Activated B cell treated with CpG ODN at 0.5 μM for 24 hours (primary cell): ENCODE measurements at places on chromosomes 12 and 14.

- no peak for DNase-seq
These were observed 881 bp downstream of the PYGL start for GRCh38 chr14:50943261-50943942.

DNA sequence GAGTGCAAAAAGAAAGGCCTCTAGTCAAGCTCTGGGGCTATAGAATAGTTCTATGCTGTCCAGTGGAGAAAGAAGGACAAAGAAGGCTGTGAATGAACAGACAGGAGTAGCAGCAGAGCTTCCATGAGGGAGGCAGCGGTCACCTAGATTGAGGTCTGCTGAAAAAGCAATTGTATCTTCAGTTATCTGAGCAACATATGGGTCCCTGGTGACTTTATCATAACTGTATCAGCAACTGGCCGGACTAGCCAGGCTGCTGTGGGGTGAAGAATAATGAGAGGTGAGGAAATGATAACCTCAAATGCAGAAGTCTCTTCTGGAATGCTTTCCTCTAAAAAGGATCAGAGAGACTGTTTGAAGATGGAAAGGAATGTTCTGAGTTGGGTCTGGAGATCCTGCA, 971.3 kb upstream of the TMEM132C start:
- no peak for DNase-seq

- no peak for DNase-seq
These were observed 94.1 kb downstream of the ANO6 start for GRCh38 chr12:45309836-45310626.

- DNase-seq = peak; percentile 38
These were observed 519 bp downstream of the MORN3 start for GRCh38 chr12:121668750-121669520.

GRCh38 chr12:47750229-47750798, 8.4 kb downstream of the RAPGEF3 start:
- no peak for DNase-seq

- DNase-seq = no peak
These were observed 9.3 kb downstream of the AMN start for GRCh38 chr14:102931580-102932285.

DNA sequence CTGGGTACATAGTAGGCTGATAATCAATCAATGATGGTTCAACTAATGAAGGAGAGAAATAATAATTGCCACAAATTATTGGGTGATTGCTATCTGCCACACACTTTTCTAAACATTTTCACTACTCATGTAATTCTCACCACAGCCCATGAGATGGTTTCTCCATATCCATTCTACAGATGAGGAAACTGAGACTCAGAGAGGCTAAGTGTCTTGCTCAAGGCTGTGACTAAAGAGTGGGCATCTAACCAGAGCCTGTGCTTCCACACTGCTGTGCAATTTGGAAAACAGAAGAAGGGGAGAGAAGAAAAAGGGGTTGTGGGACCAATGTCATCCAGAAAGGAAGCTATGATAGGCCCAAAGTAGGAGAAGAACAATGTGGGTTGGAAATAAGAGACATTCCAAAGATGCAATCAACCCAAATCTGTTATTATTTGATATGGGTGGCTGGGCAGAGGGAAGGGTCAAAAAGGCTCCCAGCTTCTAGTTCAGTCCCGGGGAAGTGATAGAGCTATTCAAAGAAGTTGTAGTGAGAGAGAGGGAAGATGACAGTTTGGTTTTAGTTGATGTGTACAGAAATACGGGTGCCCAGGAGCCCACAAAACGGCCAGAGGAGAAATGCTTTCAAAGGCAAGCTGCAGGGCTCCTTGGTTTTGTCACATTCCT, 483 bp upstream of the NR1H4 start:
- DNase-seq = no peak

- DNase-seq = no peak
These were observed 75.9 kb downstream of the RCOR1 start for GRCh38 chr14:102668291-102668873.

GRCh38 chr12:122851820-122852219, 16.6 kb downstream of the HIP1R start:
- DNase-seq = no peak

GRCh38 chr14:52042371-52043289, 26.2 kb downstream of the NID2 start:
- DNase-seq = no peak

- no peak for DNase-seq
These were observed 21.8 kb upstream of the RTRAF start for GRCh38 chr14:51967521-51967920.

- DNase-seq = no peak
These were observed 51.8 kb upstream of the HIF1A start for GRCh38 chr14:61643555-61643954.

DNA sequence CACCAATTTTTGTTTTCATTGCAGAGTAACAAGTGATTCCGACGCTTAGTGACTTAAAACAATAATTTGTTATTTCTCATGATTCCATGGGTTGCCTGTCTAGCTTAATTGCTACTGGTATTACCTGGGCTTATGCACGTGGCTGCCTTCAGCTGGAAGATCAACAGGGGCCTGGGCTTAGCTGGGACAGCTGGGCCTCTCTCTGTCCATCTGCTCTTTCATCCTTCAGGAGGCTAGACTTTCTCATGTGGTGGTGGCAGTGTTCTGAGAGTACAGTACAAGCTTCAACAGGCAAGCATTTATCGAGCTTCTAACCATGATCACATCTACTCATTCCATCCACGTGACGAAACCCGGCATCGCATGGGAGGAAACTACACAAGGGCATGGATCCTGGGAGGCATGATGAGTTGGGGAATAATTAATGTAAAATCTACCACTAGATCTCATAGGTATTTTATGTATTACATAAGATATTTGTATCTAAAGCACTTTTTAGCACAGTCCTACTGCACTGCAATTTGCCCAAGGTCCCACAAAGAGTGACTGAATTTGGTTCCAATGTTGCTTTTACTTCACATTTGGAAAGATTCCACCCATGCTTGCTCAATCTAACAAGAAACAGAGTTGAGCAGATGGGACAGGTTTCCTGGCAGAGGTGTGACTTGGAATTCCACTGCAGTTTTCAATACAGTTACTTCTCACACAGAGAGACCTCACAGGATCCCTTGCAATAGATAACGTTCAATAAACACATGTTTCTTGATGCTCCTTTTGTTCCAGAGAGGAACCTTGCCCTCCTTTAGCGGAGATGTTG, 153.1 kb upstream of the FRMD6 start:
- DNase-seq = no peak

DNA sequence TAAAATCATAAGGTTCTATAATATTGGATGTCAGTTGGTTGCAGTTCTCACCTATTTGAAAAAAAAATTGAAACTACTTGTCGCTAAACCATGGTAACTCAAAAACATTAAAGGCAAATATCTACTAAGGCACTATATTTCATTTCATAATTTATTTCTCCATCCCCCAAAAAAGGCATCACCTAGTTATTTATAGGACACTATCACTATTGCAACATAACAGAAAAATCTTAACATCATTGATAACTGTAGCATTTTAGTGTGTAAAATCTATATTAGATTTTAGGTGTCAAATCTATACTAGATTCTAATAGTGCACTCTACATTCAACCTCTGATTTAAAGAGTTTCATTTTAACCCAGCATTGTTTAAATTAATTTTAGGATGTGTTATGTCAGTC, 1.7 kb downstream of the SPTSSA start:
- DNase-seq = no peak

DNA sequence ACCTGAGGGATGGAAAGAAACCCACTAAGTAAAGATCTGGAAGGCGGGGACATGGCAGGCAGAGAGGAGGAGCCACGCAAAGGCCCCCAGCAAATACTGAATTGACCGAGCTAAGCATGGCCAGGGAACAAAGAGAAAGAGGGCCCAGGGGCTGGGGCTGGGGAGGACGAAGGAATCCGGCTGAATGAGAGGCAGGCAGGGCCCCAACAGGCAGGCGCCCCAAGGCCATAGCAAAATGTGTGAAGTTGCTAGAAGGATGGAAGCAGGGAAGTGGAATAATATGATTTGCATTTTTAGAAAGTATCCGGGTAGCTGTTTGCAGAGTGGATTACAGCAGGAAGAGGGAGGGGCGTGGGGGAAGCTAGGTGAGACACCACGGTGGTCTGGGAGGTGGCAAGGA, 49.1 kb downstream of the RFLNA start:
- no peak for DNase-seq
